ENCODE measurements at places on chromosomes 7 and 10.

GRCh38 chr10:7481368-7481765, 70.5 kb upstream of the SFMBT2 start:
- DNase-seq: no peak

GRCh38 chr7:77205706-77206105, 6.1 kb upstream of the FGL2 start:
- DNase-seq: no peak

GRCh38 chr7:75619636-75620035, 119.1 kb downstream of the HIP1 start:
- no peak for DNase-seq

- DNase-seq: no peak
Observed at GRCh38 chr7:37107047-37107750, 341.5 kb downstream of the ELMO1 start.

DNA sequence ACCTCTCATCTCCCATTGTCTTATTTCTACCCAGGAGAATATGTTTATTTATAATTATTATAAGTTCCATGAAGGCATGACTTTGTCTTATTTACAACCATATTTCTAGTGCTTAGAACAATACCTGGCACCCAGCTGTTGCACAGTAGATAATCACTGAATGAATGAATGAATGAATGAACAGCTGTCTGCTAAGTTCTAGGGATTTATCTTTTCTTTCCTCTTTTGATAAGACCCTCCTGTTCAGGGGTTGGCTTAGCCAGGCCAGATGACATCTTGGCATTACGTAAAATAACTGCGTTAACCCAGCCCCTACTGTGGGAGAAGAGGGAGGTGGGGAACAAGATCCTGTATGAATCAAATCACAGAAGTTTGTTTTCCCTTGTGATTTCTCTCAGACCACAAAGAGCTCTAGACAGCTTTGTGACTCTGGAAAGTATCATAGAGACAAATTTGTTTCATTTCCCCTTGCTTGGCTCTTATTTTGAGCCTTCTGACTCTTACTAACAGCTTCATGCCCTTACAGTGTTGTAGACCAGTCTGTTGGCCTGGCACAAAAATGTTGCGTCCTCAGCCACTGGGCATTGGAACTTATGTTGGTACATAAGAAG, 8.4 kb downstream of the ZNF862 start:
- no peak for DNase-seq

- no peak for DNase-seq
Observed at GRCh38 chr7:96199421-96199820, 122.5 kb downstream of the SLC25A13 start.

- no peak for DNase-seq
Observed at GRCh38 chr10:58360412-58361004, 24.7 kb upstream of the TFAM start.

DNA sequence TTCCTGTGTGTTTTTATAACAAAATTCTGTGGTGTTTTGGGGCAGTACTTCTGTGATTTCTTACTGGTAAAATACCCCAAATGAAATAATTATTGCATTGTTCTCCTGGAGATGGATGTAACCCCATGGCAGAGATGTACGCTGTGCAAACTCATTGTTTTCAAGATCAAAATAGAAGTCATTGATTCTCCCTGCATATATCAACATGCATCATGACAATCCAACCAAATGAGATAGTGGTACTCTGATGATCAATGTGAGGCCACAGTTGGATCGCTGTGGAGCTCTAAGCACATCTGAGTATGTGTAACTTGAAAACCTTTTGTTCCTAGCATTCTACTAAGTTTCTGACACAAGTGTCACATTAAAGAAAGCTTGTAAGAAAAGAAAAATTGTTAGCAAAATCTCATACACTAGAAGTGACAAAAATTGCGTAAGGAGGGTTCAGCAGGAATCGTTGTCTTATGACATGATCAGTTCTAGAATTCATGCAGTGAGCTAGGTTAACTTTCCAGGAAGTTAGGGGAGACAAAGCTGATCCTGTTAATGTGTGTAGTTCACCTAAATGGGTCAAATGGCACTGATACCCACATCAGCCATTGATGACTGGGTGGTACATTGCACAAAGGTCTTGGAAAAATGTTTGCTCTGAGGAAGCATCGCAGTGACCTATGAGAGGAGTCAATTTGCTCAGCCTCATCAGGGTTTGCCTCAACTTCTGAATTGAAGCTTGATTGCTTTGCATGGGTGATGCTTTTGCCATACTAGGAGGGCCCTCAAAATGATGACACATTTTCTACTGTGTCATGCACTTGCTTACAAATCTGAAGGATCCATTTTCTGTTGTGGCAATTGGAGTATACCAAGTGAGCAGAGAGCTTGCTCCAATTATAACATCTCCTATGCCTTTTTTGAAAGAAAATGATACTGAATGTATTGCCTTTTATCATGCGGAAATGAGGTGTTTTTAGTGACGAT, 145.1 kb downstream of the PLXDC2 start:
- no peak for DNase-seq

GRCh38 chr10:100710151-100710871, 35.1 kb upstream of the PAX2 start:
- DNase-seq: no peak

GRCh38 chr10:71864911-71865361, 13.9 kb upstream of the PSAP start:
- no peak for DNase-seq

DNA sequence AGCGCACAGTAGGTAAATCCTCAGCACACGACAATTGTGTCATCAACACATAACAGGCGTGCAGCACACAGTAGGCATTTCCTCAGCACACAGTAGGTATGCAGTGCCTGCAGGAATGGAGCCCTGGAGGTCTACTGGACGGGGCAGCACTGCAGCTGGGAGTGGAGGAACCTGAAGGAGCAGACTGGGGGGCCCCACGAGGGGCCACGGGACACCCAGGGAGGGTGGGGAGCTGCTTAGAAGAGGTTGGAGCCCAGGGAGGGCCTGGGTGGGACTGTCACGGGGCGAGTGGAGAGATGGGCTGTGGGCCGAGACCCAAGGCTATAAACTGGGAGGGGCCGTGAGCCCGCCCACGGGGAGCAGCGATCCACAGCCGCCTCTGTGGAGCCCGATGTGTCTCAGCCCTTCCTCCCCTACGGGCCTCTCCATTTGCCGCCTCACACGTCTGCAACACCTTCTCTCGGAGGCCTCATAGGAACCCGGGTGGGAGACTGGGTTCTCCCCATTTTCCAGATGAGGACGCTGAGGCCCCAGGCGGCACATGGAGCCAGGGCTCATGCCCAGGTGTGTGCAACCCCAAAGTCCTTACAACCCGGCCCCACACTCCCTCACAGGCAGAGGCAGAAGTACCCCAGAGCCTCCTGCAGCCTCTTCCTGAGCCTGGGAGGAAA, 101.5 kb downstream of the MICALL2 start:
- no peak for DNase-seq

DNA sequence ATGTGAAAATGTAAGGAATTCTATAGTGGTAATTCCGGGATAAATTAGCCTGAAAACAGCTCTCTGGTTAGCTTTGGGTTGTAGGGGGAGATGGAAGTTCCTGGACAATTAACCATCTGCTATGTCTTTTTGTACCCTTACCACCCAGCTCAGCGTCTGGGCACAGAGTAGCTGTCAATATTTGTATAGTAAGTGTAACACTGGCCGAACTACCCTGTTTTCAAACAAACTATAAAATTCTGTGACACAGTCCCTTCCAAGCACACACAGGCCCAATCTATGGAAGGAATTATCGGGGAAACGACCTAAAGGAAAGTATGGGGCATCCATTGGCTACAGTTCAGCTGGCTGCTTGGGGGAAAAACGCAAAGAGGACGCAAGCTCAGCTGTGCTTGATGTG, 869 bp upstream of the LHFPL3 start:
- DNase-seq: no peak

Data from cerebellar nuclear complex (tissue), 1 donor.